NCI-H69 (cell line): ENCODE measurements at places on chromosomes 3 and 15.
A peak's percentile ranks its signal among the peaks of the same experiment; 100 is the strongest.

GRCh38 chr3:50300681-50301254, 1.6 kb upstream of the HYAL3 start:
- DNase-seq, result no peak

- peak; percentile 38 for DNase-seq
These were observed 30.7 kb downstream of the MBNL1 start for GRCh38 chr3:152299249-152299976.

GRCh38 chr3:159091936-159092335, 290.1 kb downstream of the MFSD1 start:
- no peak for DNase-seq

DNA sequence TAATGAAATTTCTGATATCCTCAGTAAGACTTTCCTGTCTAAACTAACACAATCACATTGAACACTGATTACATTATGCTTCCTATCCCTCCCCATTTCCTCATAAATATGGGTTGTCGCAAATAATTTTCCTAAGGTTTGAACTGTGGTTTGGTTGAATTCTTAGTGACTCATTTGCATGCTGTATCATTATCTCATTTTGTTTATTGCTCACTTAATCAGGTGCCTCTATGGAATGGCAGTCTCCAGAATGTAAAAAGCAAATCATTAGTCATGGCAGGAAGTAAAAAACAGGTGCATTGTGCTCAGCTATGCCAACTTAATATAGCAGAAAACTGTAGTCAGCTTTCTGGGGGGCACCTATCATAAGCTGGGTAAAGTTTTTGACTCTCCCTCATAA, 216.0 kb upstream of the ZBTB20 start:
- no peak for DNase-seq

DNA sequence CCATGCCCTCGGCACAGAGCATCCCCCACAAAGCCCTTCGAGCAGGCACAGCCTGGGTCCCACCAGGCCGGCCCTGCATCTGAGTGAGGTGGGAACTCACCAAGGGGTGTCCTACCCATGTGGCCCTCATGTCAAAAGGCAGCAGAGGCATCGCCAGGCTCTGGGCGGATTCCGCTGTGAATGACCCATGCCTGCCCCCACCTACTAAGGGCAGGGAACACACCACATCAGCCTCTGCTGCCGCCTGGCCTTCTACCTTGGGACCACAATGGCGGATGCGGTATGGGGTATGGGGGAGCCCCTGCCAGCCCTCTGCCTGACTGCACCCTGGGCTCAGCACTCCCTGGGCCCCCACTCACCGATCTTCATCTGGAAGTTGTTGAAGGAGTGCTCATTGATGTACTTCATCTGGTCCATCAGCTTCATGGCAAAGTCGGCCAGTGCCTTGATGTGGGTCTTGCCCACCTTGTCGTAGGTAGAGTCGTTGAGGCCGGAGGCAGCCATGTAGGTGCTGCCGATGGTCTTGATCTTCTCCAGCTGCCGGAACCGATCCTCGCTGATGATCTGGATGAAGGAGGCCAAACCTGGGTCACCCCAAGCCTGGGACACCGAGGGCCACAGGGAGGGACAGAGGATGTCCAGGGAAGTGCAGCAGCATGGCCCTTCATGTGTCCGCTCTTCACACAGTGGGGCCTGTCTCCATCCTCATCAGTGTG, 87.8 kb downstream of the SEC22A start:
- no peak for DNase-seq

DNA sequence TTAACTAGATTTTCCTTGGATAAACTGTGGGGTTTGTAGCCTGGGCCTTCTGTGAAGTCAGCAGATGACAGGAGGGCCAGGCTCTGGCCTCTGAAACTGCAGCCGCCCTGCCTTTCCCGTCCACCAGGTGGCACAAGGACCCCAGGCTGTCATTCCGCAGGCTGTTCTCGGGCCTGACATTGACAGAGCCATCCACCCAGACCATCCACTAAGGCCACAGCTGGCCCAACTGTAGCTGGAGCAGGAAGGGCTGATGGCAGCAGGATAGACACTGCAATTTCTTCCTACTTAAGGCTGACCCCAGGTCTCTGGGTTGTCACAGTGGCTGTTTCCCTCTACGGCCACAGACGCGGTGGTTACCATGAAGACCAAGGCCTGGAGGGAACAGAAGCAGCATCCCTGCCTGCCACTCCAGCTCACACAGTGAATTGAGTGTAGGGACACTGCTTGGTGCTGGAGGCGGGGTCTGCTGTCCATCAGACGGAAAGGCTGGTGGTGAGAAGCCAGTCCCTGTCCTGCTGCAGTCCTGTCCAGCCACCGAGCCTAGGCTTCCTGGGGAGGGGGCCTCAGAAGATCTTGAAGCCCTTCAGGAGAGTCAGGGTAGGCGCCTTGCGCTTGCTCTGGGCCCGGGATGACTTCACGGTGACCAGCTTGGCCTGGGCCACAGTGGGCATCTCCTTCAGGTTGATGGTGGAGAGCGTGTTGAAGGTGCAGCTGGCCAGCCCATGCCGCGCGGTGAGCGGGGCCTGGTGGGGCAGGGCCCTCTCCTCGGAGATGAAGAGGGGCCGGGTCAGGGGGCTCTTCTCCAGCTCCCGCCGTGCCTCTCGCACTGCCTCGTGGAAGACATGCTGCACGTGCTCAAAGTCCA, 9.4 kb downstream of the SLC51B start:
- peak; percentile 76 for DNase-seq

GRCh38 chr3:110686701-110687100, 384.9 kb upstream of the NECTIN3 start:
- peak; percentile 2 for DNase-seq

GRCh38 chr3:124928333-124929202, 6.0 kb downstream of the MUC13 start:
- DNase-seq, result peak; percentile 58

- no peak for DNase-seq
These were observed 105.4 kb downstream of the CNTN4 start for GRCh38 chr3:2204054-2204453.

GRCh38 chr3:193240850-193241706, at the start of gene PLAAT1:
PLAAT1 (plus strand) TSS chr3:193241222; CDS start chr3:193255651, 14,429 bp downstream.
- DNase-seq, result peak; percentile 86

- DNase-seq, result no peak
These were observed 2.9 kb upstream of the CCR5 start for GRCh38 chr3:46367811-46368210.

GRCh38 chr15:95840004-95840403, 490.5 kb upstream of the NR2F2 start:
- DNase-seq, result no peak

GRCh38 chr15:72116731-72117485, 1.0 kb downstream of the MYO9A start:
- DNase-seq, result peak; percentile 55

DNA sequence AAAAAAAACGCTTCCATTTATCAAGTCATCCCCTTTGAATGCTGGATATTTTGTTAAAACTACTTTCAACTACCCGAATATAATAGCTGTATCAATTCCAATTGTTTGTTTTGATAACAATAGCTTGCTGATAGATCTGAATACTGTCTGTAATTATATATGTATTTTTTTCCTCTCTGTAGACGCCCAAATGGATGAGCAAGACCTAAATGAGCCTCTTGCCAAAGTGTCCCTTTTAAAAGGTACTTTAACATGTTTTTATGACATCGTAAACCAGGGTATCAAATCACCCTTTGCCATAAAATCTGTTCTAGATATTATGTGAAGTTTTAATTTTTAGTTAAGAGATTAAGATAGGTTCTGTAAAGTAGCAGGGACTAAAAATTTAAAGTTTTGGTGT, 111.5 kb upstream of the FLNB start:
- peak; percentile 79 for DNase-seq

- no peak for DNase-seq
These were observed 66.8 kb upstream of the RASGRP1 start for GRCh38 chr15:38631119-38632075.

- no peak for DNase-seq
These were observed 1271.7 kb upstream of the GBE1 start for GRCh38 chr3:83033133-83033532.

DNA sequence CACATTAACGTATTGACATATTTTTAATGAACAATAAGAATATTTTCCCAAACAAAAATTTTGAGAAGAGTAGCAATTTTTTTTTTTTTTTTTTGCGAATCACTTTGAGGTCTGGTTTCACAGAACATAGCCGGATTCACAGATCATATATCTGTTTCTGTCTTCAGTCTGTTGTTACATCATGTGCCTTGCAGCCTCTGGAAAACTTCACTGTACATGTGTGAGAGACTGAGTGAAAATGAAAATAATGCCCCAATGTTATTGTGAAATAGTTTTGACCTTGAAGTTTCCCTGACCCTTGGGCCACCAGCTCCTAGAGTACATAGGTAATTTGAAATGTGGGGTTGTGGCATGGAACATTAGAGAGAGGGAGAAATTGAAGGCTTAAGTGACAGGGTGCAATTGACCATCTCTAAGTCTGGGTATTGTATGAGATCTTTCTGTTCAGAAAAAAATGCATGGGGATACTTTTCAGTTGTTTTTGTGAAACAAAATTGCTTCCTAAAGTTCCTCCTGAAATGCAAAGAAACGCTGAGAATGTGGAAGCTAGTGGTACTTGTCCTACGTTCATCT, 14.0 kb downstream of the ITPR1 start:
- no peak for DNase-seq

GRCh38 chr3:23837286-23837685, 31.5 kb downstream of the UBE2E1 start:
- DNase-seq, result no peak

DNA sequence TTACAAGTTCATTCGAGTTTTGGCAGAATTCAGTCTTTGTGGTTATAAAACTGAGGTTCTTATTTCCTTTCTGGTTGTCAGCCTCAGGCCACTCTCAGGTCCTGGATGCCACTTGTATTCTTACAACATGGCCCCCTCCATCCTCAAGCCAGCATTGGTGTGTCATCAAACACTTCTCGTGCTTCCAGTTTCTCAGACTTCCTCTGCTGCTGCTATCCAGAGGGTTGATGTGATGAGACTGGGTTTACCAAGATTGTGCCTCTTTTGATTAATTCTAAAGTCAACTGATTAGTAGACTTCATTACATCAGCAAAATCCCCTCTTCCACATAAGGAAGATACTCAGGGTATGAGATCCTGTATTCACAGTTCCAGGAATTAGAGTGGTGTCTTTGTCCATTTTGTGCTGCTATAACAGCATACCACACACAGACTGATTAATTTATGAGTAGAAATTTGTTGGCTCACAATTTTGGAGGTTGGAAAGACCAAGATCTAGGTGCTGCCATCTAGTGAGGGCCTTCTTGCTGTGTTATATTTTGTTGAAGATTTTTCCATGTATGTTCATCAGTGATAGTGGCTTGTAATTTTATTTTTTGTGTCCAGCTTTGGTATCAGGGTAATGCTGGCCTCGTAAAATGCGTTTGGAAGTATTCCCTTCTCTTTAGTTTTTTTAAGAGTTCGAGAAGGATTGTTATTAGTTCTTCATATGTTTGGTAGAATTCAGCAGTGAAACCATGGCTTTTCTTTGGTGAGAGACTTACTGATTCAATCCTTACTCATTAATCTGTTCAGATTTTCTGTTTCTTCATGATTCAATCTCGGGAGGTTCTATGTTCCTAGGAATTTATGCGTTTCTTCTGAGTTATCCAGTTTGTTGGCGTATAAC, 11.1 kb downstream of the LRCH3 start:
- DNase-seq, result no peak

DNA sequence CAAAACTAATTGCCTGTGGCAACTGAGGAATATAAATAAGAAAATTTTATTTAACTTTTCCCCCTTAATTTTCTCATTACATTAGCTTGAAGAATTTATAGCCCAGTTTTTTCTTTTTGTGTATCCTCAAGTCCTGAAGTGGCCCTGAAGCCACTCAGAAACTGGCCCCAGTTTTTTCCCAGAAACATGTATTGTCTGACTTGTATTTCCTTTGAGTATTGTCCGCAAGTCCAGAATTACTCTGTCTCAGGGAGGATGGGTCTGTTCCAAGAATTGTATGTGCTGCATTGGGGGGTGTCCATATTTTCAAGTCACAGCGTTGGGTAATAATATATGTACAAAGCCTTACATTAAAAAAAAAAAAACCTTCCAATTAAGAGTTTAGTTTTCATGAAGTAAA, 149.7 kb upstream of the IL12A start:
- no peak for DNase-seq

- DNase-seq, result no peak
These were observed 281.7 kb downstream of the ROBO2 start for GRCh38 chr3:77321646-77322045.

DNA sequence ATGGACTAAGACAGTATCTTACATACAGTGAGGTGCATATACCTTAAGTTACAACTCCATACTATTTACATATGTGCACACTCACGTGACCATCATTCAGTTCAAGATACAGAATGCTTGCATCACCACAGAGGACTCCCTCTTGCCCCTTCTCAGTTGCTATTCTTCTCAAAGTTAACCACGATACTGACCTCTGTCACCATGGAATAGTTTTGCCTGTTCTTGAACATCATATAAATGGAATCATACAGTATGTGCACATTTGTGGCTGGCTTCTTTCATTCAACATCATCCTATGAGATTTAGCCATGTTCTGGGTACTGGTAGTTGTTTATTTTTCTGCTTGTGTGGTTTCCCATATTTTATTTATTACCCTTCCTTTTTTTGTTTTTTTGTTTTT, 10.4 kb upstream of the ZSCAN2 start:
- no peak for DNase-seq

- no peak for DNase-seq
These were observed 337.7 kb downstream of the SLC9A9 start for GRCh38 chr3:143510601-143511000.

- no peak for DNase-seq
These were observed 15.9 kb downstream of the ABHD2 start for GRCh38 chr15:89104172-89104564.

GRCh38 chr3:70530626-70531025, 218.2 kb upstream of the MDFIC2 start:
- no peak for DNase-seq

DNA sequence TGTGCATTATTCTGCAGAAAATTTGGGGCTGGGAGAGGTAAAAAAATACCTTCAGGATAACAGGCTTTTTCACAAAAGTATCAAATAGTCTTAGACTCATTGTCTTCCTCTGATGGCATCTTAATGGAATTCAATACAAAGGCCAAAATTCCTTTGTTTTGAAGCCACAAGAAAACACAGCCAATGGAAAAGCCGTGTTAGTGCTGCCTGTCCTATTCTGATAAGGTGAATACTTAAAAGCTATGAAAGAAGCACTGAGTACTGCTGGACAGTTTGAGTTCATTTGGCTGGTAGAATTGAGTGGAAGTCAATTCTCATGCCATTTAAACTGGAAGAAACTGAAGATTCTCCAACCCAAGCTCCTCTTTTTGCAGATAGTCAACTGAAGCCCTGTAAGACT, 395.3 kb upstream of the TPRG1 start:
- DNase-seq, result no peak

DNA sequence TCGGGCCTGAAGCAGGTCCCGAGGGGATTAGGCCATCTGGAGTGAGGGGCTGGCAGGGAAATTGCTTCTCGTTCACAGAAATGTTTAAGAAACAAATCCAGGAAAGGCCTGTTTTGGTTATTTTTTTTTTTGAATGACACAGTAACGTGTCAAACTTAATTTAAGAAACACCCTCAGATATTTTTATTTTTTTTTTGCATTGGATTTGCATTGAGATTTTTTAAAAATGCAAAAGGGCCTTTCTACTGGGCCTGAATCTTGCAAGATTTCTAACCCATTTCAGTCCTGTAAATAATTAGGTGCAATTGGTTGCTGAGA, 25.0 kb upstream of the KLF13 start:
- DNase-seq, result peak; percentile 47
